Activated gamma-delta T cell treated with Interleukin-2 at 50 U/mL for 16 hours (primary cell): ENCODE measurements at places on chromosomes 5 and 9.

- DNase-seq, result no peak
These were observed 347.4 kb downstream of the PSAT1 start for GRCh38 chr9:78644359-78644758.

GRCh38 chr5:178831049-178831448 is 28.7 kb upstream of the ZNF354B start:
- no peak for DNase-seq

DNA sequence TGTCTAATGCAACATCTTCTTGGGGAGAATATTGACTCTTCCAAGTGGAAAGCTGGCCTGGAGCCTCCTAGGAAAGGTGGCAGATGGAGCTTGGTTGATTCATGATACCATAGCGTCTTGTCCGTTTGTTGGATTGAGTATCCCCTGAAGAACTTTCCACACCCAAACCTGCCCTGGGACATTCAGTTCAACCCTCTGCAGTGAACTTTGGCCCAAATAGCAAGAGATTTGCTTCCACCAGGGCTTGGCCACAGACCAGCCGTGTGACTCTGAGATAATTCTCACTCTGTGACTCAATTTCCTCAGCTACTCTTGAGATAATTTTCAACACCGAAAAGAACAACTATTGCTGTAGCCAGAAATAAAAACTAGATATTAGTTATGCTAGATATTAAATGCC is 108.0 kb upstream of the RAD23B start:
- no peak for DNase-seq

DNA sequence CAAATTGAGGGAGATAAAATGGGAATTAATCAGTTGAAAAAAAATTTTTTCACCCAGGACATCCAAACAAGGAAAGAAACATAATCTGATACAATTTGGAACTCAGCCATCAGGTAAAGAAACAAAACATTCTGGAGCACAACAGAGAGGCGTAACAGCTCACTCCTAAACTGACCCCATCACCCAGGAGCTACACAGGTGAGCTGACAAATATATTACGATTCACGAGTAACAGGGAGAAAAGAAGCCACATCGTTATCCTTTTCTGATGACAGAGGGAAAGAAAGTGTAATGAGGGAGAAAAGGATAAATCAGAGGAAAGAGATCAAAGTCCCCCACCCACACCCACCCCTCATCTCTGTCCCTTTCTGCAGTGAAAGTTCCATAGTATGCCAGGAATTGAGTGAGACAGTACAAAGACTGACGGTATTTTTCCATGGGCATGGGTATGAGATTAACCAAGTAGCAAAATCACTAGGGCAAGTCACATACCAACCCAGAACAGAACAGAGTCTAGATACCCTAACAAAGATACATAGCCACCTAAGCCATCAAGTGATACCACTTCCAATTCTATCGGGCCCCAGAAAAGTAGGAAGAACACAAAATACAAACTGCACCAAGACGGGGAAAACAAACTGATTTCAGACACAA is 45.4 kb downstream of the TMEM245 start:
- no peak for DNase-seq

DNA sequence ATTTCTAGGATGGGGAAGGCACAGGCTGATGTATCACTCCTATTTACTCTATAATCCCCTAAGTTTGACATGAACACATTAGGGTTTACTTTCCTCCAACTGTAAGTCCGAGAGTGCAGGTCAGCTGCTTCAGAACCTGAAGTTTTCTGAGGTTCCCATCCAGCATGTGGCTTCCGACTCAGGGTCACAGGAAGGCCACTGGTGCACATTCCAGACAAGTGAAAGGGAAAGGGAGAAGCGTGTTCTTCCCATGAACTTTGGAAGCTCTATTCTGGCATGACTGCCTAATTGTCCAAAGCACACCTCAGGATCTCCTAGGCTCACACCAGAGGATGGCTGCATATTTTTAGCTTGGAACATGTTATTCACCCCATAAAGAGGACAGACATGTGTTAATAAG is 602.6 kb downstream of the SEMA5A start:
- DNase-seq, result no peak

DNA sequence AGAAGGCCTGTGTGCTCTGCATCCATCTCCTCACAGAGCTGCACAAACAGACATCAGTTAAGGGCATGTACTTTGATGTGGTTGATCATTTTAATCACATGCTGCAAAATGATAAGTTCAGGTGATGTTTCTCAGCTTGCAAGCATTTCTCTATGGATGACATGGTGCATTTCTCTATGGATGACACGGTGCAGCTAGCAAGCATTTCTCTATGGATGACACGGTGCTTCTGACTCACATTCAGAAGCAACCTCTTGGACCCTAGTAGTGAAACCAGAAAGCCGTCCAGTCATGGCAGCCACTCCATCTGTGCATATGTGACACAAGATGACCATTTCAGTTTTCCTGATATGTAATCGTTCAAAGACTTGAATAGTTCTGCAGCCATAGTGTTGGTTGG is 24.1 kb upstream of the RNF20 start:
- DNase-seq, result no peak

GRCh38 chr9:108663422-108663821 is 192.4 kb downstream of the ACTL7B start:
- no peak for DNase-seq

GRCh38 chr9:73565026-73565425 is 413.4 kb downstream of the ANXA1 start:
- no peak for DNase-seq
